Right lung (tissue), 10 donors: ENCODE measurements at places on chromosomes 11 and 22.

DNA sequence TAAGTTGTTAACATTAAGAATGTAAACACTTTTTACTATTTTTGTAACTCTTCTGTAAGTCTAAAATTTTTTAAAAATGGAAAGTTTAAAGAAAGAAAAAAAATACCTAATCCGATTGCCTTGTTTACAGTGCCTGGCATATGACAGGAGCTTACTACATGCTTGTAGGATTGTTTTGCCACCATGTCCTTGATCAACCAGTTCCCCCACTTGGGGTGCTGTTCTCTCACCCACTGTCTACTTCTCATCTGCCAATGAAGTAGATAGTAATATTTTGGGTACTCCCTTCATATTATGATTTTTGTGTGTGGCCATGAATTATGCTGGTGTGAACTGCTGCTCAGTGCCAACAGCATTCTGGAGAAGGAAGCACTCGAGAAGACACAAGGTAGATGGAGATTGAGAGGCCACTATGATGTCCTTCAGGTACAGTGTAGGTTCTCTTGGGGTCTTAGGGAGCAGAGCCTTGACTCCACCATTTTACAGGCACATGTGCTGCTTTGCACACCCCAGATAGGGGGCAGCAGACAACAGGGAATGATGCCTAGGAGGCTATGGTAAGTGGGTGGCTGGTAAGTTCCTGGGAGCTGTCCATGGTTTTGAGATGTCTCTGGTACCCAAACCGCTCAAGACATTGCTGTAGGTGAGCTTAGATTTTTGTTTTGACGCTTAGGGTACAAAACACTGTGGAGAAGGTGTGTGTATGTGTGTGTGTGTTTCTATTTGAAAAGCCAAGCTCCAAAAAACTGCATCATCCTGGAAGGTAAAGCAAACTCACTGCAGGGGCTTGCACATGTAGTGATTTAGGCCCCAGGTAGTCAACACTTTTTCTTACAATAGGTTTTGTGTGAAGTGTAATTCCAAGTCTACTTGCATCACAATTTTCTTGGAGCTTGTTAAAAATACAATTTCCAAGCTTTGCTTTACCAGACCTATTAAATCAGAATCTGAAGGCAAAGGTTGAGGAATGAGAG lies 494.5 kb upstream of the LARGE1 start:
- peak; percentile 47 for DNase-seq

- no peak for DNase-seq
Measured at GRCh38 chr11:32003335-32003734, 87.5 kb upstream of the RCN1 start.

GRCh38 chr11:8041576-8041975 lies 39.4 kb upstream of the TUB start:
- no peak for DNase-seq

- DNase-seq, result peak; percentile 28
Measured at GRCh38 chr11:44978961-44979331, 28.3 kb upstream of the TP53I11 start.

DNA sequence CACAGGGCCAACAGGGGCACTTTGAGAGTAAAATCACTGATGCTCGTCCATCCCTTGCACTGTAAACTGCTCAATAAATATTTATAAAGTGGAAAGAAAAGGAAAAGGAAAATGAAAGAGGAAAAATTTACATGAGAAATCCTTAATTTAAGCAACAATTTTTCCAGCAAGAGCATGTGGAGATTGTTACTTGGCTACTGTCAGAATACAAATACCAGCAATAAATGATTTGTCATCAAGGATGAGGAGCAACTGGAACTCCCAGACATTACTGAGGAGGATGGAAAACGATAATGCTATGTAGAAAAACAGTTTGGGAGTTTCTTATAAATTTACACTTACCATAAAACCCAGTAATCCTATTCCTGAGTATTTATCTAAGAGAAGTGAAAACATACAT lies 123.0 kb downstream of the SGSM3 start:
- no peak for DNase-seq

- DNase-seq, result no peak
Measured at GRCh38 chr11:111469200-111469599, 43.0 kb downstream of the BTG4 start.

- no peak for DNase-seq
Measured at GRCh38 chr22:48699511-48699910, 1128.2 kb downstream of the BRD1 start.

GRCh38 chr11:18457450-18457849 lies 1.8 kb downstream of the LDHAL6A start:
- no peak for DNase-seq

DNA sequence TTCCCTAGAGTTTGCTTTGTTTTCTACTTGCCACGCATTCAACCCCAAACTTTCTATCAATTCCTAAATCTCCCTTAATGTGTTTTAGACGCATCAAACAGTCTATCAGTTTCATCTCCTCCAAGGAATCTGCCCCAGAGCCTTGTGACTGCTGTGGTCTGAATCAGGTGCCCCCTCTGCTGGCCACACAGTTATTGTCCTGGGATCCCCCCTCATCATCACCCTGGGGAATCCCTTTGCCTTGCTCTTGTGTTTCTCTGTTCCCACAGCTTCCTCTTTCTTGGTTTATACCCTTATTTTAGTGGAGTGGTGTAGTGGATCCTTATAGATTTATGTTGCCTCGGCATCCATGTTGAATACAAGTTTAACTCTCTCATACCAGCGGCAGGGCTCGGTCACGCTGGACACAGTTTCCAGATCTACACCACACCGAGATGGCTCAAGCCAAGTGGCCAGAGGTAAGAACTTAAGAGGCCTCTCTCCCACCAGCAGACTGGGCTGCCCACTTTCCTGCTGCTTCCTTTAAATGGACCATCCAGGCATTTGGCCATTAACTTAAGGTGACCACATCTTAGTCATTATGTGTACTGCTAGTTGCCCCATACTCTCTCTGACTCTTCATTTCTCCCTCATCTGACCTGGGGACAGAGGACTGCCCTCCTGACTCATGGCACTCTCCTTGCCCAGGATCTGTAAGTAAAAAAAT lies 8.2 kb downstream of the UPB1 start:
- DNase-seq, result no peak

- no peak for DNase-seq
Measured at GRCh38 chr11:129866311-129866710, 29.1 kb downstream of the NFRKB start.

DNA sequence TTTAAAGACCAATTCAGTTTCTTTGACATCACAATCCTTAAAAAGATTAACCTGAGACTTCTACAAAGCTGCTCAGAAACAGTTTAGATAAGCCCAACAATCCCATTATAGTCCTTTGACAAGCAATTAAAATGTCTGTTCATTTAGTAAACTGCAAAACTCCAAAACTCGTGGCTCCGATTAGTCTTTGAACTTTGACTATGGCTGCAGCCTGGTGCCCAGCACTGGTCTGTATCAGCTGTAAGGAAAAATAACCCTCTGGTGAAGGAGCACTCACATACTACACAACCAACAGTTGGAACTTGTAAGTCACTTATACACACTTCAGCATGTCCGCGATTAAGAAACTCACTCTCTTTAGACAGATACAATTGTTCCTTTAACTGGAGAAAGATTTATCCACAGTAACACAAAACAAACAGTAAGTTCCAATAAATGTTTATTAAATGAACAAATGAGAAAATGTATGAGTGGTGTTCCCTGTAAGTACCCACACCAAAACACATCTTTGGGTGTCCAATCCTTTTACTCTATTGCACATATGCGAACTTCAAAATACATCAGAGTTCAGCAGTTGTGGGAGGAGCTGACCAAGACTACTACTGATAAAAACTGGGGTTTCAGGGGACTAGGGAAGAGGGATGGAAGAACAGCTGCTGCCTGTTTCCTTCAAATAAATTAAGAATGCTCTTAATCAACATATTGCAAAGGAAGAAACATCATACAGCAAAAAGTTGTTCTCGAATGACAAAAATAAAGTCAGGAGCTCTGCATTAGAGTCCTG lies 36.4 kb downstream of the PITPNB start:
- no peak for DNase-seq

GRCh38 chr11:5736396-5736795 lies at the start of gene OR56B1:
Gene OR56B1 (plus strand): TSS chr11:5736448. CDS start chr11:5736517, 69 bp downstream.
- no peak for DNase-seq

GRCh38 chr11:65184146-65184545 lies 2.4 kb downstream of the CAPN1 start:
- DNase-seq, result no peak

- DNase-seq, result no peak
Measured at GRCh38 chr11:117282956-117283355, 8.2 kb upstream of the BACE1-AS start.

- peak; percentile 70 for DNase-seq
Measured at GRCh38 chr11:129950101-129951091, 52.2 kb downstream of the PRDM10 start.

GRCh38 chr11:2409126-2409525 lies 8.6 kb downstream of the TSSC4 start:
- no peak for DNase-seq

DNA sequence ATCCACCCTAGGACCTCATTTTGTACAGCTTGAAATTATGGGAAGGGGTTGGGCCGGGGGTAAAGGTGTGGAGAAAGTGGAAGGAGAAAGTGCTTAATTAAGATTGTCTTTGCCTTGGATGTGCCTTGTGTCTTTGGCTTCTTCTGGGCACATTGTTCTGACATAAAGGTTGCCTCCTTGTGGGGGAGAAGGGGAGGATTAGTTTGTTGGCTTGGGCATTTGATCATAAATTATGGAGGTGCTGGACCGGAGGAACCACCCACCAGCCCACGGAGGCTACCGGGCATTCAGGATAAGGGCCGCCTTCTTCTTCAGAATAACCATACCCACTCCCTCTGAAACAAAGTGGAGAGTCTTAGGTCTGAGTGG lies 1.3 kb downstream of the PAFAH1B2 start:
- DNase-seq, result no peak

DNA sequence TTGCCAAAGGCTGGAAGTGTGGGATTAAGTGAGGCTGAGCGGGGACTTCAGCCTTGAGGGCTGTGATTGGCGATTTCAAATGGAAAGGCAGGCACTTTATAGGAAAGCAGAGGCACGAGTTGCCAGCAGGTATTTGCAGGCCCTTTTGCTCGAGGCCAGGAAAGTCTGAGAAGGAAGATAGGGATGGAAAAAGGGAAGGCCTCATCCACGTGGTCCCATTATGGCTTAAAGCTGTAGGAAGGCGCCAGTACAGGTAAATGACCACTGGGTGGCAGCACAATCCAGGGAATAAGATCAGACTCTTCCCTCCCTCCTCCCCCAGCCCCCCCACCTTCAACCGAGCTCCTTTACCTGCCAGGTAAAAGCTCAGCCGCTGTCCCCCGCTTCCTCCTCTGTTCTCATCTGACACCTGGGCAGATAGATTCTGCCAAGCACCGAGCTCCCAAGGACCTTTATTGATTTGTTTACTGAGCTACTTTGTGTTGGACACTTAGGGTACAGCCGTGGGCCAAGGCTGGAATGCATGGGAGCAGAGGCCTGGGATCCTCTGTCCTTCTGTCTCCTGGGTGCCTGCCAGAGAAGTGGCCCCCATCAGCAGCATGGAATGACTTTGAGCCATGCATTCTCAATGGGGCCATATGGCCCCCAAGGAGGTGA lies 7.5 kb downstream of the P2RX3 start:
- peak; percentile 48 for DNase-seq

DNA sequence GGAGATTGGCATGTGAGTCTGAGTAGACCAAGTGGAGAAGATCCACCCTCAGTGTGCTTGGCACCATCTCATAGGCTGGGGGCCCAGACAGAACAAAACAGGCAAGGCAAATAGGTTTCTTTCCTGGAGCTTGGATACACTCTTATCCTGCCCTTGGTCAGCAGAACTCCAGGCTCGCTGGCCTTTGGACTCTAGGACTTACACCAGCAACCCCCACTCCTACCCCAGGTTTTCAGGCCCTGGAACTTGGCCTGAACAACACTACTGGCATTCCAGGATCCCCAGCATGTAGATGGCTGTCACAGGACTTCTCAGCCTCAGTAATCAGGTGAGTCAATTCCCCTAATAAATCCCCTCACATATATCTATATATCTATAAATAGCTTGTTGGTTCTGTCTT lies 637.7 kb downstream of the OPCML start:
- no peak for DNase-seq

GRCh38 chr22:47270463-47271135 lies 508.1 kb downstream of the TBC1D22A start:
- no peak for DNase-seq

GRCh38 chr22:31836010-31836409 lies 82.2 kb downstream of the DEPDC5 start:
- DNase-seq, result no peak

DNA sequence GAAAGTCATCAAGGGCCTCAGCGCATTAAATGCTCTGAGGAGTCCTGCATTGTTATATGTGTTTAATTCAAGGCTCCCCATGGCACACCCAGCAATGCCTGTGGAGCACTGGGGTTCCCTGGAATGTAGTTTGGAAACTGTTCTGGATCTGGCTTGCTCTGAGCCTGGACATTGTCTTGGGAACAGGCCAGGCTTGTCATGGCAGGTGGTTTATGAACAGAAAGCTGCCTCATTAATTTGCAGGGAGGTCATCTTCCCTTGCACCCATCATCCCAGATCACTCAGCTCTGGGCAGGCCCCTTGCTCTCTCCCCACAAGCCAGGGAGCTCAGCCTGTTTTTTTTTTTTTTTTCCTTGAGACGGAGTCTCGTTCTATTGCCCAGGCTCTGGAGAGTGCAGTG lies 32.9 kb downstream of the RPS6KA4 start:
- no peak for DNase-seq

DNA sequence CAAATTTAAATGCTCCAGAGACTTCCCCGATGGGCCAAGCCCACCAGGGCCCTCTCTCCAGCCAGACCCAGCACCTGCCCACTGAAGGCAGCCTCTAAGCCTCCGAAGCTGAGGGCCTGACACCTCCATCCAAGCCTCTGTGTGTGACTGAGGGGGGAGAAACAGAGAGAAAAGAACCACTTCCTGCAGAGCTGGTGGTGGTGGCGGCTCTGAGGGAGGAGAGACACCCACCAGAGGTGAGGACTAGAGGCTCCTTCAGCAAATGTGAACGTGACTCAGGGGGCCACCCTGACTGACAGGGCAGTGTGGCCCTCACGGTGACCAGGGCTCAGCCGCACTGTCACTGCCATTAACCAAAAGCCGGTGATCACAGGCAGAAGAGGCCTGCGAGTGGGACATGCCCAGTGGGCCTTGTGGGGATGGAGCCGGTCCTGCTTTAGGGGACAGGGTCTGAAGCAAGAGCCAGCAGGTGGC lies 31.0 kb upstream of the CD5 start:
- no peak for DNase-seq

DNA sequence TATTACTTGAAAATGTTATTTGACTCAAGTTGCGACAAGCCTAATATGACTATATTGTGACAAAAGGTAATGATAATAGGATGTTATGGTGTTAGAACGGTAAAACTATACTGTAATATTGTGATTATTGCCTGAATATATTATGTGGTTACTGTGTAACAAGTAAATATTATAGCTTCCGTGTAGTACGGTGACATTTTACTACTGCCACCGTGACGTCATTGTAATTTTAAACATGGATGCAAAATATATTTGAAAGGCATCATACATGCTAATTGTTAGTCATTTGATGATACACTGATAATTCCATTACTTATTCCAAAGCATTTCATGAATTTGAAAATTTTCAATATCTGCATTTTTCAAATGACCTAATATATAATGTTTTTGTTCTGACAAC lies 2.5 kb downstream of the ELP4 start:
- no peak for DNase-seq
